ENCODE measurements at places on chromosomes 3 and 15. TPM values are rescaled to one million over a fixed set of nuclear protein-coding genes. Genes with fewer than 3 reads are reported as not detected.
A peak's percentile ranks its signal among the peaks of the same experiment; 100 is the strongest.

Gene GOLGA6L7
- not detected for total RNA-seq

- no peak overlapping the region for H3K4me3 ChIP-seq
- no peak overlapping the region for H3K27ac ChIP-seq
- H3K27me3 ChIP-seq = no peaks in the 10 kb centered on the region
- no peaks in the 10 kb centered on the region for H3K4me1 ChIP-seq
- no peak for DNase-seq
Observed at GRCh38 chr15:76885212-76885611, 19.9 kb downstream of the SCAPER start.

GRCh38 chr3:17039594-17039993 lies 154.8 kb downstream of the PLCL2 start:
- peaks cover 27% of the 10 kb centered on the region for H3K4me1 ChIP-seq
- no peaks in the 10 kb centered on the region for H3K36me3 ChIP-seq
- no peaks in the 10 kb centered on the region for H3K27me3 ChIP-seq

- peaks cover 6% of the 10 kb centered on the region for H3K36me3 ChIP-seq
- no peaks in the 10 kb centered on the region for H3K4me1 ChIP-seq
- DNase-seq = no peak
- H3K4me3 ChIP-seq = no peak overlapping the region
- no peaks in the 10 kb centered on the region for H3K27me3 ChIP-seq
Observed at GRCh38 chr3:122714273-122714672, 33.6 kb downstream of the PARP14 start.

- no peaks in the 10 kb centered on the region for H3K4me1 ChIP-seq
- H3K27me3 ChIP-seq = no peaks in the 10 kb centered on the region
- DNase-seq = no peak
- H3K4me3 ChIP-seq = no peak overlapping the region
- no peak overlapping the region for H3K27ac ChIP-seq
Observed at GRCh38 chr3:33380653-33381052, 59.6 kb downstream of the UBP1 start.

DNA sequence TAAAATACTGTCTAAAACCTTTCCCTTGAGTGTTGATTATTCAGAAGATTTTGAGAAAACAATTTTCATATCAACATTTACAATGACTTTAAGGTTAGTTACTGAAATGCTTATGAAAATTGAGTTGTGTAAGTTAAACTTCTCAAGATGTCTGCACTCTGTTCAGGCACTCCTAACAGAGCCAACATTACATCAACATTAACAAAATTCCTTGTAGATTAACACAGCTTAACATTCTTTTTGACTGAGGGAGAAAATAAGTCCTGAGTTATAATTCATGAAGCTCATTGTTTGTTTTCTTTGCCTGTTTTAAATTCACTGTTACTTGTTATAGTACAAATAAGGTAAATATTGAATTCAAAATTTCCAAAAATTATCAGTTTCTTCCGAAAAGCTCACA lies 9.0 kb downstream of the ACKR4 start:
- no peaks in the 10 kb centered on the region for H3K27me3 ChIP-seq
- H3K4me1 ChIP-seq = peaks cover 6% of the 10 kb centered on the region
- DNase-seq = peak; percentile 74
- peaks cover 7% of the 10 kb centered on the region for H3K36me3 ChIP-seq
- peak overlapping the region; percentile 67 for H3K27ac ChIP-seq

DNA sequence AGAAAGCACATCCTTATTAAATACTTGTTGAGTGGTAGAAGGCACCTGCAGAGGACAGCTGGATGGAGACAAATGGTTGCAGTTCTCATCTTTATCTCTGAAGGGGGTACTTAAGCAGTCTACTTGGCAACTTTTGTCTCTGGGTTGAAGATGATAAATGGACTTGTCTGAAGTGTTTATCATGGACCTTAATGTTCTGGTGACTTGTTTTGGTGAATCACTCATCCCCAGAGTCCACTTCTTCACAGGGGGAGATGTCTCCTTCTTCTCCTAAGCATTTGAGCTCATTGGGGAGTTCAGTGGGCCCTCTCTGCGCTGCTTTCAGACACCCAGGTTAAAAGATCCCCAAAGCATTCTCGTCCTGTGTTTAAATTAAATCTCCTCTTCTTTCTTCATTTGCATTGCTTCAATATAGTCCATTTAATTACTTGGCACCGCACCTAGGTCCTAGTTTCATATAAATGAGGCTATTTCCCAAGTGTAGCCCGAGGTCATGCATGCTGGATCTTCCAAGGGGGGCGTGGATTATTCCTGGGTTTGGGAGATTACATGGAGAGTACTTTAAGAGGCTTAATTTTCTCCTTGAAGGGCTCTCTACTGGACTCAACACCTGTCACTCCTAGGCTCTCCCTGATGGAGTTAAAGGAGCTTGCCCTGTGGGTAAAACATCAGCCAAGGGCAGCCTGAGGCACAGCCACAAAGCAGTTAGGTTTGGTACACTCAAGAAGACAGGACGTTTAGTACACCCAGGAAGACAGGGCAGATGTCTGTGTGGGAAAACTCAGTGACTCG lies 239.3 kb upstream of the C2CD4B start:
- DNase-seq = no peak
- H3K27ac ChIP-seq = no peak overlapping the region
- H3K36me3 ChIP-seq = no peaks in the 10 kb centered on the region

- H3K4me3 ChIP-seq = no peak overlapping the region
- no peaks in the 10 kb centered on the region for H3K4me1 ChIP-seq
- no peaks in the 10 kb centered on the region for H3K36me3 ChIP-seq
- H3K27me3 ChIP-seq = peaks cover 2% of the 10 kb centered on the region
- DNase-seq = no peak
Observed at GRCh38 chr3:69378112-69378802, 7.6 kb downstream of the FRMD4B start.

DNA sequence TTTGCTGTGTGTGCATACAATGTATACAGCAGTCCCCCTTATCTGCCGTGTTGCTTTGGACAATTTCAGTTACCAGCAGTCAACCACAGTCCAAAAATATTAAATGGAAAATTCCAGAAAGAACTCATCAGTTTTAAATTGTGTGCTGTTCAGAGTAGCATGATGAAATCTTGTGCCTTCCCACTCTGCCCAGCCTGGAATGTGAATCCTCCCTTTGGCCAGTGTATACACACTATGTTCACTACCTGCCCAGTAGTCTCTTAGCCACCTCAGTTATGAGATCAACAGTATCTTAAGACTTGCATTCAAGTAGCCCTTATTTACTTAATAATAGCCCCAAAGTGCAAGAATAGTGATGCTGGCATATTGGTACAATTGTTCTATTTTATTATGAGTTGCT lies 133.6 kb upstream of the ABHD17C start:
- no peak overlapping the region for H3K27ac ChIP-seq
- no peak overlapping the region for H3K4me3 ChIP-seq
- H3K36me3 ChIP-seq = no peaks in the 10 kb centered on the region
- no peaks in the 10 kb centered on the region for H3K27me3 ChIP-seq

- no peak overlapping the region for H3K4me3 ChIP-seq
- no peaks in the 10 kb centered on the region for H3K4me1 ChIP-seq
- no peak overlapping the region for H3K27ac ChIP-seq
- peaks cover 11% of the 10 kb centered on the region for H3K27me3 ChIP-seq
Observed at GRCh38 chr3:189337673-189338091, 165.9 kb downstream of the TPRG1 start.

DNA sequence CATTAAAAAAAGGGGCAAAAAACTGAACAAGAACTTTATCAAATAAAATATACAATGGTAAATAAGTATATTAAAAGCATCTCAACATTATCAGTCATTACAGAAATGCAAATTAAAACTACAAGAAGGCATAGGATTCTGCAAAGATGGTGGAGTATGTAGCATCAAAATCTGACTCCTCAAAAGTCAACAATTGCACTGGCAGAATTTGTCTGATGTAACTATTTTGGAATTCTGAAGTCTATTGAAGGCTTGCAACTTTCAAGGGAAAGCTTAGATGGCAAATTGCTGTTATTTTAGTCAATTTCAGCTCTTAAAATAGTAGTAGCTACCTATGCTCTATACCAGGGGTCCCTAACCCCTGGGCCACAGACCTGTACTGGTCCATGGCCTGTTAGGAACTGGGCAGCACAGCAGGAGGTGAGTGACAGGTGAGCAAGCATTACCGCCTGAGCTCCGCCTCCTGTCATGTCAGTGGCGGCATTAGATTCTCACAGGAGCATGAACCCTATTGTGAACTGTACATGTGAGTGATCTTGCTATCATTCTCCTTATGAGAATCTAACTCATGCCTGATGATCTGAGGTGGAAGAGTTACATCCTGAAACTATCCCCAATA lies 107.6 kb downstream of the TGFBR2 start:
- no peak overlapping the region for H3K27ac ChIP-seq
- no peaks in the 10 kb centered on the region for H3K4me1 ChIP-seq
- DNase-seq = no peak
- no peaks in the 10 kb centered on the region for H3K27me3 ChIP-seq

GRCh38 chr15:87450314-87450713 lies 806.2 kb downstream of the NTRK3 start:
- no peaks in the 10 kb centered on the region for H3K36me3 ChIP-seq
- no peak for DNase-seq
- no peak overlapping the region for H3K27ac ChIP-seq

- no peaks in the 10 kb centered on the region for H3K27me3 ChIP-seq
- no peak overlapping the region for H3K27ac ChIP-seq
Observed at GRCh38 chr3:187243933-187244524, 46.7 kb downstream of the RTP1 start.

DNA sequence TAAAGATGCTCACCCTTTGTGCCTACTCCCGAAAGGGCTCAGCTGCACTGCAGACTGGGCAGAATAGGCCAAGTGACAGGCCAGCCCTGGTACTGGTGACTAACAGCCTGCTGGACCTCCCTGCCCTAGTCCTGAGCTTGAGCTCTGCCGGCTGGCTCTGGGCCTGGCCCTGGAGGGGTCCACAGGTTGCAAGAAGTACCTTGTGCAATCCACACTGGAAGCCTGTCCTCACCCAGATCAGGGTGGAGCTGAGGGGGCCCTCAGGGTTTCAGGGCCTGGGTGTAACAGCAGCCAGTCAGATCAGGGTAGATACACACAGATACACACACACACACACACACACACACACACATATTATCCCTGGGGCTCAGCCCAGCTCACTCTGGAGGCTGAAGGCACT lies 27.3 kb upstream of the PLA2G4D start:
- no peaks in the 10 kb centered on the region for H3K36me3 ChIP-seq
- peaks cover 55% of the 10 kb centered on the region for H3K27me3 ChIP-seq
- H3K27ac ChIP-seq = no peak overlapping the region
- no peaks in the 10 kb centered on the region for H3K4me1 ChIP-seq
- DNase-seq = no peak

GRCh38 chr3:30578479-30578878 lies 27.9 kb upstream of the TGFBR2 start:
- peak overlapping the region; percentile 35 for H3K27ac ChIP-seq
- H3K4me3 ChIP-seq = no peak overlapping the region
- DNase-seq = peak; percentile 97
- no peaks in the 10 kb centered on the region for H3K27me3 ChIP-seq
- peaks cover 15% of the 10 kb centered on the region for H3K4me1 ChIP-seq

DNA sequence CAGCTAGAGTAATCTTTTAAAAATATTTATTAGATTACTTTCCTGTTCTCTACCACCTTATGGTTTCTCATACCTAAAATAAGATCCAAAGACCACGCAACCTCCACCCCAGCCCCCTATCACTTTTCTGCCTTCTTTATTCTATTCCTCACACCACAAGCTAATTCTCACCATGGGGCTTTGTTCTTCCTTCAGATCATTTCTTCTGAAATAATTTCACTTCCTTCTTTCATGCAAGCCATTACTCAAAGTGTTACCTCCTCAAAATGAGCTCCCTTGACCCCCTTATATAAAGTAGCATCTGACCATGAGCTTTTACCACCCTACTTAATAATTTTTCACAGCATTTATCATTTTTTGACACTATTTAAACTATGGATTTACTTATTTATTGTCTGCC lies 233.2 kb upstream of the TMCO5A start:
- H3K36me3 ChIP-seq = no peaks in the 10 kb centered on the region
- no peaks in the 10 kb centered on the region for H3K4me1 ChIP-seq
- H3K27me3 ChIP-seq = no peaks in the 10 kb centered on the region
- no peak overlapping the region for H3K27ac ChIP-seq
- no peak overlapping the region for H3K4me3 ChIP-seq
- no peak for DNase-seq

DNA sequence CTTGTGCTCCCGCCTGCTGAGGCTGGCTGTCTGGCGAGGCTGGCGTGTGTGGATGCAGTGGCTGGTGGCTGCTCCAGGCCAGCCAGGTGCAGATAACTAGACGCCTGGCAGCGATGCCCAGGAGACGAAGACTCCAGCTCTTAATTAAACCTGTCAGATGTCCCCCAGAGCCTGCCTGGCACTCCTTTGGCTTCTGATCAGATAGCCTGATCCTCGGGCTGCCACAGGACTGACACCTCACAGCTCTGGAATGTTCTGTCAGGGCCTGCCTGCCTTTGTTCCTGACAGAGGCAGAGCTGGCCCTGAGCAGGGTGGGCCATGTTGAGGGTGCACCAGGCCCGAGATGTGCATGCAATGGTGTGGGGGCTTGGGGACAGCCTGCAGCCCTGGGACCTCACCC lies 36.5 kb downstream of the PLXNA1 start:
- peak; percentile 35 for DNase-seq
- H3K27ac ChIP-seq = no peak overlapping the region
- no peak overlapping the region for H3K4me3 ChIP-seq
- H3K36me3 ChIP-seq = no peaks in the 10 kb centered on the region

Gene FBXL22
- total RNA-seq = 0.34 TPM

DNA sequence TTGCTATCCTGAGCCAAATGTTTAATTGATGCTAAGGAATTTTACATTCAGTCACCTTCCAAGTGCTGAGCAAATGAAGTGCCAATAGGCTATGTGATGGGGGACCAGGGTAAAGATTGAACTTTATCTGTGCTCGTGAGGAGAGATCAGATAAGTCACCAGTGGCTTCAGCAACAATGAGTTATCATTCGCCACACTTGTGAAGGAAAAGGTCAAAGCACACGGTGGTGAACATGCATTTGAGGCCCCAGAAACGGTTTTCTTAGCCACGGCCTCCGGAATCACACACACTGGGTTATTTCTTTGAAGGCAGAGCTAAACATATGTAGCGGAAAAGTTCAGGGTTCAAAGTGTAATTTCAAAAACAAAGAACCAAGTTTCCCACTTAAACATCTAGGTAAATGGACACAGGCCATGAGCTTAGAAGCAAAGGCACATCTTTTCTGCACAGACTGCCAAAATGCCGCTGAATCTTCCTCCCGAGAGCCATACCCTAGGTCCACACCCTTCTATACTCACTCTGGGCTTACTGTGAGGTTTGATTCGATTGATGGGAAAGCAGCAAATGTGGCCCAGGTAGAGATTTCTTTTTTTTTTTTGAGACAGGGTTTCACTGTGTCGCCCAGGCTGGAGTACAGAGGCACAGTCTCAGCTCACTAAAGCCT lies 268.5 kb downstream of the SHQ1 start:
- peaks cover 8% of the 10 kb centered on the region for H3K27me3 ChIP-seq
- no peak overlapping the region for H3K27ac ChIP-seq
- H3K36me3 ChIP-seq = no peaks in the 10 kb centered on the region
- no peaks in the 10 kb centered on the region for H3K4me1 ChIP-seq
- no peak for DNase-seq

Gene LINGO1
- 4.5 TPM for total RNA-seq

GRCh38 chr3:4588466-4588865 lies 95.3 kb downstream of the ITPR1 start:
- H3K27me3 ChIP-seq = no peaks in the 10 kb centered on the region
- H3K36me3 ChIP-seq = no peaks in the 10 kb centered on the region
- DNase-seq = peak; percentile 62
- no peak overlapping the region for H3K27ac ChIP-seq

Gene ST3GAL6
- 4.8 TPM for total RNA-seq

Gene ACKR2
- total RNA-seq = 2.1 TPM

Gene BFSP2
- total RNA-seq = not detected

Gene MYZAP
- 0.41 TPM for total RNA-seq

Gene CCDC71
- total RNA-seq = 20.5 TPM

Gene CHST13
- not detected for total RNA-seq

- H3K27ac ChIP-seq = no peak overlapping the region
- peaks cover 21% of the 10 kb centered on the region for H3K4me1 ChIP-seq
- peak; percentile 43 for DNase-seq
- no peaks in the 10 kb centered on the region for H3K27me3 ChIP-seq
Observed at GRCh38 chr15:101156509-101157159, 95.2 kb downstream of the CHSY1 start.

All from astrocyte (in vitro differentiated cells and primary cell).